ENCODE measurements at places on chromosomes 5 and 9.

GRCh38 chr9:6506571-6506970 lies 93.6 kb downstream of the UHRF2 start:
- DNase-seq = no peak

DNA sequence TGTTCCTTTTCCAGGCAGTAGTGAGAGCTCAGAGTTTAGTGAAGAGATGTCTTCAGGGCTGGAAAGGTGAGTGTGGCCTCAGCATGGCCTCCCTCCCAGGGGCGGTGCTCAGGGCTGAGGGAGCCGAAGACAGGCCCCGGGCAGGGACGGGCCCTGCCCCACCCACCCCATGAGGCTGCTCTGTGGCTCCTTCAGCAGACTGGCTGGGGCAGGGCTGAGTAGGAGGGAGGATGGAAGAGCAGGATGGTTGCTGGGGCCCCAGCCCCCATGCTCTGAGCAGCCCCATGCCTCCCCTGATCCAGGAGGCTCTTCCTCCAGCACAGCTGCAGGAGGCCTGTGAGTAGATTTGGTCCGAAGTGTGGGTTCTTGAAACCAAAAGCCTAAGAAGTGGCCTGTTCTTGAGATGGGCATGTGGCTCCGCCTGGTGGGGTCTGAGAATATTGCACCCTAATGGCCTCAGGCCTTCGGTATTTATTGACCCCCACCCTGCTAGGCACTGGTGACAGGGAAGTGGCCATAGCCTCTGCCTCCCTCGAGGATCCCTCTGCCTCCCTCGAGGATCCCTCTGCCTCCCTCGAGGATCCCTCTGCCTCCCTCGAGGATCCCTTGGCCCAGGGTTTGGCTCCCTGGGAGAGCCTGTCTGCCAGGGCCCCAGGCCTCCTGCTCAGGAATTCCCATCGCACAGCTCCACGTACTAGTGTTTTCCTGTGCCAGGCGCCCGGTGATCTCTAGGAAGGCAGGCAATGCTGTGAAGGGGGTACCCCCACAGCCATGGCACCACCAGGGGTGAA lies 65.4 kb upstream of the GARNL3 start:
- DNase-seq = peak; percentile 78

DNA sequence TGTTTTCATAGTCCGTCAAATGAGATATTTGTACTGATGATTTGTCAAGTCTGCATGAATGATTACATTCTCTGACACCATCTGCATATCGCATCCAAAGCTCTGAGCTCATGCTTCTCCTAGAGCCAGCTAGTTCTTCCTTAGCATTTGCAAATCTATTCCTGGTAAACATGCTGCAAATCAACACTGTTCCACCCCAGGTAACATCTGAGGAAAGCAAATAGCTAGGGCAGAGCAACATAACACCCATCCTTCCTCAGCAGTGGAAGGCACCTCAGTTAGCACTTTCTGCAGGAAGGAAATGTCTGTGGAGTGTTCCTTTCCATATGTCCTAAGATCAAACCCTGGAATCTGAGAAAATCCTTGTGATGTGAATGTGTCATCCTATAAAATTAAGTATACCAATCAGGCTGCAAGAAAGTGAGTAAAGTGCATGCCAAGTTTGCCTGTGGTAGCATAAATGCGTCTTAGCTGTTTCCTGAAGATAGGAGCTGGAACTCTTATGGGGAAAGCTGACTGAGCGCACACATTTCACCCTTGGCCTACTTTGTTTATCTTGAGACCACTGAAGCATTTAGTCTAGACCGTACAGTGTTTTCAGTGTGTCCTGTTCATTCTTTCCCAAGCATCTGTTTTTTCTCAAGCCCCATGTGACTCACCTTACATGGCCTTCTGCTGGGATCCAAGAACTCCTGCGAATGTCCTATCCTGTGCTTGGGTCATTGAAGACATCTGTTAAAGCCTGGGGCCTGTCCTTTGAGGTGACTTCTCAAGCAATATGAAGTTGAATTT lies 50.9 kb upstream of the STARD4 start:
- no peak for DNase-seq

- no peak for DNase-seq
Measured at GRCh38 chr9:109108318-109108717, 11.4 kb downstream of the TMEM245 start.

GRCh38 chr5:29779141-29779540 lies 1414.3 kb upstream of the CDH6 start:
- DNase-seq = no peak

DNA sequence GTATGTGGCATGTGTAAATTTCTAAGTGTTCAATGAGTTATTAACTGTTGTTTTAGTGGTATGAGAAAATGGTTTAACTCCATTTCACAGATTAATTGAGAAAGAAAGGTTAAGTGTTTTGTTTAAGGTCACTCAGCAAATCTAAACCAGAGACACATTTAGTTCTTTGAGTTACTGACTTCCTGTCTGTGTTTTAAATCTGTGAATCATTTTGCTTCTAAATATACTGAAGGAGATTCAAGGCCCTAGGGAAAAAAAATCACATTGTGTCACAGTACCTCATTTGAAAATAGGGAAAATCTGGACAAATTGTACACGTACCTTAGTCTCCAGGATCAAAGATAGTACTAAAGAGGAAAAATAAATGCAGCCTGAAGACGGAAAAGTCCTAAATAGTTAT lies 368.2 kb downstream of the TMEM161B start:
- DNase-seq = no peak

DNA sequence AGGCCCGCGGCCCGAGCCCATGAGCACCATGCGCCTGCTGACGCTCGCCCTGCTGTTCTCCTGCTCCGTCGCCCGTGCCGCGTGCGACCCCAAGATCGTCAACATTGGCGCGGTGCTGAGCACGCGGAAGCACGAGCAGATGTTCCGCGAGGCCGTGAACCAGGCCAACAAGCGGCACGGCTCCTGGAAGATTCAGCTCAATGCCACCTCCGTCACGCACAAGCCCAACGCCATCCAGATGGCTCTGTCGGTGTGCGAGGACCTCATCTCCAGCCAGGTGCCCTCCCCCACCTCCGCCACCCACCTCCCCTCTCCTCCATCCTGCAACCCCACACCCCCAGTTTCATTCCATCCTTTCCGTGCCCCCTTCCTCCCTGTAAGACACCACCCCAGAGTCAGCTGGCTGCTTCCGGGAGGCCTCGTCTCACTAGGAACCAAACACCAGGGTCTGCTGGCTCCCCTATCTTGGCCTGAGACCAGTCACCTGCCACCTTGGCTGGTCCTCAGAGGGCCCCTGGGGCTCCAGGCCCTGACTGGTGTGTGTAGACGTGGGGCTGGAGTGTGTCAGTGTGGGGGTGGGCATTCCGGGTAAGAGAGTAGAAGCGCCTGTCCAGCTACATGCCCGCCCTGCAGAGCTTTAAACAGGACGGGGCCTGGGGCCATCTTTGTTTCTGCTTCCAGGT lies 655 bp downstream of the GRIN1 start:
- DNase-seq = no peak

DNA sequence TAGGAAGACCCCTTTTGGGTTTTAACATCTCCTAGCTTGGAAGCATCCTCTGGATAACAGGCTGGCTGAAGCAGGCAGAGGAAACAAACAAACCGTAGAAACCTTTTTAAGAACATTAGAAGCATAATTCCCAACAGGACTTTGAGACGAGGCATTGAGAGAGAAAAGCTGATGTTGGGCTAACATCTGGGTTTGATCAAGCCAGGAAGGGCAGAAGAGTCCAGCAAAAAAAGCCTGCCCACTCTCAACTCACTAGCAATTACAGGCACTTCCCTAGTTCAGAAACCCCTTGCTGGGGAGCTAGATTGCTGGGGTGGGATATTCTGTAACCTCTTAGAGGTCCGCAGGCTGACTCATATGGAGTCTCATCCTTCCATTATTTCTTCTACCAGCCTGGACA lies 75.4 kb upstream of the CTNNA1 start:
- no peak for DNase-seq

- DNase-seq = peak; percentile 82
Measured at GRCh38 chr5:99032234-99033013, 103.6 kb upstream of the CHD1 start.

- DNase-seq = no peak
Measured at GRCh38 chr9:114954956-114955582, 24.7 kb upstream of the TNFSF8 start.

- no peak for DNase-seq
Measured at GRCh38 chr5:131765261-131765660, 31.6 kb downstream of the FNIP1 start.

- no peak for DNase-seq
Measured at GRCh38 chr9:14992081-14992480, 81.9 kb upstream of the FREM1 start.

All from small intestine (tissue), 16 donors.